Activated CD4-positive, alpha-beta T cell treated with anti-CD3 and anti-CD28 coated beads, Interleukin-2, amount 50 U/mL, for 48 hours (primary cell): ENCODE measurements at places on chromosomes 6 and 20.

- no peak for DNase-seq
These were observed 20.8 kb upstream of the MLN start for GRCh38 chr6:33824461-33825154.

DNA sequence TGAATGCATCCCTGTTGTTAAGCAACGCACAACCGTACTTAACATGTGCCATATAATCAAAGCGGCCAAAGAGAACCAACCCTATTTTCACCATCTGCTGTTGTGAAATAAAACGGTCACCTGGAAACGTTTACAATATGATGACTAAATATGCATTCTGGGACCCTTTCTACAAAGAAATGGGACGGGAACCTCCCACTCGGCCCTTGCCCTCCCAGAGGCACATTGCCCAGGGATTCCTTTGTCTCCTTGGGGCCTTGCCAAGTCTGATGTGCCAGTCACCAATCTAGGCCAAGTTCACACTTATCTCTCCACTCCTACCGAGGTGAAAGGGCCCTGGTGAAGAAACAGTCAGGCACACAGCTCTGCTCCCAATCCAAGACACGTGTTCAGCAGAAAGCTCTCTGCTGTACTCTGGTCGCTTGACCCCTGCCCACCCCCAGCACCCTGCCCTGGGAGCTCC, 427.4 kb upstream of the JARID2 start:
- DNase-seq: no peak

DNA sequence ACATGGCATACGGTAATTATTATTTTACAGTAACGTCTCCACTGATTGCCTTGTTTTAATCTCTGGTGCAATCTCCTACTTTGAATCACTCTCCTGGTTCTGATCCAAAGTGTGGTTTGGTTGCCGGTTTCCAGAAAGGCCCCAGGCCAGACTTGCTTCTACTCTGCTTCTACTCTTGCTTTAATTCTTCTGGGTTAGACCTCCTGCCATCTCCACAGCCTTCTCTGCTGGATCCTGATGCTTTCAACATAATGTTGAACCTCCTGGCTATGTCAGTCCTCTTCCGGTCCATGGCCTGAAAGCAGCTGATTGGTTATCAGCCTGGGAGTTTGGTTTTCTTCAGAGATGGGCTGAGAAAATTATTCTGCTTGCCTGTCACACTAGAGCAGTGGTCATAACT, 266.5 kb upstream of the RIMS1 start:
- no peak for DNase-seq

DNA sequence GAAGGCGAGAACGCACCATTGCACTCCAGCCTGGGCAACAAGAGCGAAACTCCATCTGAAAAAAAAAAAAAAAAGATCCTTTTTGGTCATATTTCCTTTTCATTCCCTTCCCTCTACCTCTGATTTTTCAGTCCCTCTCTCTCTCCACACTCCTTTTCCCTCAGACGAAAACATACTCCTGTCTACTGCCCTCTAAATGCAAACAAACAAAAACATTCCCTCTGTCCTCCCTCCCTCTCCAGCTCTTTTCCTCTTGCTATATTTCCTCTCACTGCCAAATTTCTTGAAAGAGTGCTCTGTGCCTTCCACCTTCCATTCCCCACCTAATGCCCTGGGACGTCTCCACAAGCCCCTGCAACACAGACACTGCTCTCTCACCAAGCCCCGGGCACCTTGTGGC, 14.9 kb upstream of the MDFI start:
- no peak for DNase-seq

GRCh38 chr20:40525351-40525750, 163.7 kb downstream of the MAFB start:
- DNase-seq: no peak

- no peak for DNase-seq
These were observed 2.6 kb downstream of the SMIM29 start for GRCh38 chr6:34246249-34246562.

GRCh38 chr6:90941885-90942284, 355.0 kb upstream of the MAP3K7 start:
- no peak for DNase-seq

GRCh38 chr6:167146977-167147376, 10.8 kb downstream of the GPR31 start:
- no peak for DNase-seq

GRCh38 chr20:6566821-6567220, 200.7 kb upstream of the BMP2 start:
- DNase-seq: no peak

- DNase-seq: no peak
These were observed 2.0 kb downstream of the HLA-B start for GRCh38 chr6:31354864-31355582.

DNA sequence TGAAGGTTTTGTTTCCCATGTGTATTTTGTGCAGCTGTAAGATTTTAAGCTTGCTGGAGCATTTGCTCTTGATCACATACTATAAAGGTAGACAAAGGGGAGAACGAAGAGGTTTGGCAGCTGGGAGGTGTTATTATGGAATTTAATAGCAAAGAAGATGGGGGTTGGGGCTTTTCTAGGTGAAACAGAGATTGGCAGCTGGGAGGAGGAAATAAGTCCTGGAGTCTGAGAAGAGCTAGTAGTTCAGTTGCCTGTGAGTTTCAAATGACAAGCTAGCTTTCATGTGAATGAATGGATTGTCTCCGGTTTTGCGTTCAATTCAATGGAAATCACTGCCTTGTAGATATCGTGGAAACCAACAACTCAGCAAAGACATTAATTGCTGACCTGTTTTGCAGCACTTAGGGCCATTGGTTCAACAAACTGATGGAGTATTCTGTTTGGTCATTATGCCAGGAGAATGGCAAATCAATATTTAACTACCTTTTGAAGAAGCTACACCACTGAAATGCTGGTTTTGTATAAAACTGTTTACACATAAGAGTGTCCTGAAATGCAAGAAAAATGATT, 38.1 kb upstream of the FLRT3 start:
- no peak for DNase-seq

DNA sequence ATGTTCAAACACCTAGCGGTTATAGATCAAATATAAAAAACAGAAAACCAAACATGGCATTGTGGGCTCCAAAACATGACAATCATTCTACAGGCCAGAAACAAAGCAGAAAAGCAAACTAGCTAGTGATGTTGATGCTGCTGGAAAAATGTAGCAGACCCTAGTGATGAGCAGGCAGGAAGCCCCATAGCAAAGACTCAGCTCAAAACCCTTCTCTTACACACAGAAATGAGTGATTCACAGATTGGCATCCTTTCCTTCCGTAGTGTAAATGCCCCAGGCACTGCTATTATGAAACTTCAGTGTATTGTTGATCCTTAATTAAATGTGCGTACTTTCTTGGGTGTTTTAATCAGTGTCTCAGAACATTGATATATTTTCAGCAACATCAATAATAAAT, 425.1 kb downstream of the UTRN start:
- no peak for DNase-seq

GRCh38 chr6:88641178-88641903, 322.1 kb downstream of the RNGTT start:
- no peak for DNase-seq

DNA sequence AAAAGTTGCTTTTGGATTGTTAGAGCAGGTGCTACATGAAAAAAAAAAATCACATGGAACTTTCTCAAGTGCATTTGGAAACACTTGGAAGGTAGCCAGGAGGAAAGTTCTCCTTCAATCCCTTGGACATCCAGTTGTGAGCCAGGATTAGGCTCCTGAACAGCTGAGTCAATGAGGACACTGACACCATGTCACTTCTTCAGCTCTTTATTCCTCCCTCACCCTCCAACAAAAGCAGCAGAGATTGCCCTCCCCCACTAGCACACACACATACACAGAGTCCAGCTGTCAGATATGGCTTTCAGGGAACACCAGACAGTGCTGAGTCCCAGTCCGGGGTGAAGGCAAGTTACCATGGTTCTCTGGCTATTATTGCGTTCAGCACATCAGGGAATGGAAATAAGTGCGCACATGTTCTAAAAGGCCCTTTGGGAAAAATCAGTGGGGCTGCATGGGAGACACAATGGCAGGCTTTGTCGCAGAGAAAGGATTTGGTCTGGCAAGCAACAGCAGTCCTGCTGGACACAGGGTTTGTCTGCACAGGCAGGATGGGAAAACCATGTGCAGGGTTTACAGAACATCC, 124.7 kb upstream of the MARCKS start:
- no peak for DNase-seq

DNA sequence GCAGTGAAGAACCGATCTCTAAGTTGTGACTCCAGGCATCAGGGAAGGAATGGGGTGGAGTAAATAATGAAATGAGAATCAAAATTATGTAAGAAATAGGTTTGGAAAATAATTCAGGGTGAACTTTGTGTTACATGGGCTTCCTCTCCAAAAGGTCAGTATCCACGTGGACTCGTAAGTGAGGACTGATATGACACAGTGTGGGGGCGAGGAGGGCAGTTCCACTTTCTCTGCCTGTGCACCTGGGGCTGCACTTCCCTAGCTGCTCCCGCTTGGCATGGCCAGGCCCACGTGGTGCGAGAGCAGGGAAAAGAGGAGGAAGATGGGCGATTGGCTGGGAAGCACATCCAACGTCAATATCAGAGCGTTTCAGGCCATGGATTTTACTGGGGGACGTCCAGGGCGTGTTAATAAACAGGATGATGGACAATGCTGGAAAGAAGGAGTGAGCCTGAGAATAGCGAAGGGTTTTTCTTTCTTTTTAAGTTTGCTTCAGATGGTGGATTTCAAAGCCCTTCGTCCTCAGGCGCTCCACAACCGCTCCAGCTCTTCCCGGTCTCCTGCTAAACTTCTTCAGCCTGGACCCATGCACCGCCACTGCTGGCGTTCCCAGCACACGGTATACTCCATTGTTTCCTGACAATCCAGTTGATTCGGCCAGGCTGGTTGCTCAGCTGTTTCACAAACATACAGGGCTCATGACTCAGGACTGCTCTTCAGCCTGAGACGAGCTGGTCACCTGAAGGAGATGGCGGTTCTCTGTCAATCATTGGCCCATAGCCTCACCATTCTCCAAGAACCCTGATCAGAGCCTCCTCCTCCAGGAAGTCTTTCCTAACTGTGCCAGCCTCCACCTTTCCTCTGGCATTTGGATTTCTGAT, 11.8 kb downstream of the CCR6 start:
- DNase-seq: no peak

DNA sequence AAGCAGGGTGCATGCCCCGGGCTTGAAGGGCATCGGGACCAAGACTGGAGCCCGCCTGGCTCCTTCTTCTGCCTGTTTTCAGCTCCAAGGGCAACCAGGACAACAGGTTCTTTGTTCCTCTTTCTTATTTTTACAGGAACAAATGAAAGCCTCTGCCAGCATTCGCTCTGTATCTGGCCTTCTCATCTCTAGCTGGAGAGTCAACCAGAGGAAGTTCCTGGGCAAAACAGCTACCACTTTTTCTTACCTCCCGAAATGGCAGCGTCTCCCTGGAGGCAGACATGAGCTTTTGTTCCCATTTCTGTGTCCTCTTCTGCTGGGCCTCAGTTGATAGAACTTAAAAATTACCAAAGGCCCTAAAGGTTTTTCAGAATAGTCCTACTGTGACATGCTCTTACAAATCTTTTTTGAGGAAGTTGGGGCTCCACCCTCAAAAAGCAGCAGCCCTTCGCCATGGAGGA, 74.1 kb upstream of the NAA20 start:
- DNase-seq: no peak

GRCh38 chr20:19557291-19557690, 200.8 kb upstream of the RIN2 start:
- no peak for DNase-seq

DNA sequence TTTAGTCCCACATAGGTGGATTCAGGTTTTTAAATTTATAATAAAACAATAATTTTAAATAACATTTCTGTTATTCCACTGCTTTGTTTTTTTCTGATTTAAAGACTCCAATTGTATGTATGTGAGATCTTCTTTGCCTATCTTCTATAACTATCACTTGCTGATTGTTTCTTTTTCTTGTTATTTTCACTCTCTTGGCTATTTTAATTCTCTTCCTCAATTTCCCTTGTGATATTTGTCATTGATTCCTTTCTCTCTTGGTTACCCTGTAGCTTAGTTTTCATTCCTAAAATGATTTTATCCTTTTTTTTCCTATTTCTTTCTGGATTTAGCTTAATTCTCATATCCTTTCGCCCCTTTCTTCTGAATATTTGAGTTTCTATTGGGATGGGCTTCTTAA, 227.3 kb upstream of the TENT5A start:
- no peak for DNase-seq

- DNase-seq: no peak
These were observed 193.1 kb upstream of the ARG1 start for GRCh38 chr6:131379948-131380347.

- DNase-seq: no peak
These were observed 85.4 kb upstream of the OLIG3 start for GRCh38 chr6:137579612-137580011.

- no peak for DNase-seq
These were observed 296.9 kb downstream of the HIVEP2 start for GRCh38 chr6:142648036-142648451.

- peak; percentile 64 for DNase-seq
These were observed 102.1 kb downstream of the ATG5 start for GRCh38 chr6:106223300-106223930.

- DNase-seq: no peak
These were observed 52.9 kb upstream of the PLCB4 start for GRCh38 chr20:9015984-9016324.

DNA sequence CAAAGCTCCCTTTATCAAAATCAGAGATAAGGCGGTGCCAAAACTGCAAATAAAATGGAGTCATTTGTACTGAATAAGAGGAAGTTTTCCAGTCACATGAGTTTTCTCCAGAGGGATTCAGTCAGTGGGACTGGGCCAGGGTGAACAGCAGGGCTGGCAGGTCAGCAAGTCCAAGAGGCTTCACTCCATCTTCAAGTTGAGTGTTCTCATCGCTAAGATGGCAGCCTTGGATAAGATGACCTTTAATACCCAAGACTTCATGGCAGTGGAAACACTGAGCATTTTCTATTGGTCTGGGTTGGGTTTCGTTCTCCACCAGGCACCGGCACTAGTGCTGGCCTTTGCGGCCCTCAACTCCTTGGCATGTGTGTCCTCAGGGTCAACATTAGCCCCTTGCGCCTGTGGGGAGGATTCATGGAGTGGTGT, 29.3 kb upstream of the IGF2R start:
- DNase-seq: no peak

DNA sequence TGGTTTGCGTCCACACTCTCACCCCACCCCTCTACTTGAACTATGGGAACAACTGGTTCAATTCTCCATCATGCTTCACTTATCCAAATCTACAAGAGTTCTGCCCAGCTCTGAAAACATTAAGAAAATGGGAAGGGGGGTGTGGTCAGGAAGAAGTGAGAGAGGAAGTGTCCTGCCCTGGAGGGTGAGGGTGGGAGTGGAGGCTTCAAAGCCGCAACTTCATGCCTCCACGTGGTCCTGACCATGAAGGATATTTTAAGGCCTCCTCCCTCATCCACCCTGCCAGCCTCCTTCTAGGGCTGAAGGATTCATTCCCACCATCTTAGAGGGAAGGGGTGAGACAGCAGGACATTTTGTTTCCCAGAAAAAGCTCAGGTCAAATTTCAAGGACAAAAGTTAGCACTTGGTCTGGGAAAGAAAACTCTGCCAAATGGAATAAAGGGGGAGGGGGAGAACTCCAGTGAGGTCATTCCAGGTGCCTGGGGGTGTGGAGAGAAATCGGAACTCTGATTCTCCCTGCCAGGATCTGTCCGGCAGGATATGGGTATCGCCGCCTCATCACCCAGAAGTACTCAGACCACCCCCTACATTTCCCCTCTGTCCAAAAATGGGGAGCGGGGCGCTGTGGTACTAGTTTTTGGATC, 4.9 kb downstream of the RIMS4 start:
- no peak for DNase-seq

GRCh38 chr6:1436334-1437306, 47.2 kb downstream of the FOXF2 start:
- peak; percentile 10 for DNase-seq
